ENCODE measurements at places on chromosomes 2 and 18. TPM values are rescaled to one million over a fixed set of nuclear protein-coding genes. Genes with fewer than 3 reads are reported as not detected.

GRCh38 chr2:224802407-224802806, 86.2 kb upstream of the CCDC195 start:
- no peak for DNase-seq

The C2orf80 gene
- not detected for total RNA-seq

DNA sequence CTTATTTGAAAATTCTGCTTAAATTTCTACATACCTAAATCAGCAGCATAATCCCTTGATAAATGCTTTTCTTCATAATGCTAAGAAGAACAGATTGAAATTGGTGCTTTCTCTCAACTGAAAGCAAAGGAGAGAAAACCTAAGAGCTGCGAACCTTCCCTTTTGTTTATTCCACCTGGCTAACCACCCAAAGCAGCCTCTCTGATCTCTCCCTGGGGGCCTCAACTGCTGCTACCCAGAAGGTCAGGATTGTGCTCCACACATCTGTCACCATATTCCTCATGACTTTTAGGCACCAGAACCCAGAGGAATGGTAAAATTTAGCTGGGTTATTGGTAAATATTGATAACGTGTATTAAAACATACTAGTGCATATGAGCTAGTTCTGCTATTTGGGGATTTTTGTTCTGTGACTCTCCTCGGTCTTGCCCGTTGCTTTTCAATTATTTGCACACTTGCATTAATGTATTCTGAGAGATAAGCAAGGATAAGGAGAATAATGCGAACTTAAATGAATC, 334.1 kb downstream of the RIT2 start:
- no peak for DNase-seq

The POTEJ gene
- not detected for total RNA-seq

GRCh38 chr2:222927600-222927999, 66.8 kb downstream of the ACSL3 start:
- no peak for DNase-seq

- no peak for DNase-seq
Measured at GRCh38 chr2:149465873-149466272, 121.7 kb downstream of the MMADHC start.

The PIGN gene
- 44.2 TPM for total RNA-seq

The ARHGAP28 gene
- total RNA-seq = 23.9 TPM

The FOXI3 gene
- not detected for total RNA-seq

Data from osteoblast (primary cell).